ENCODE measurements at places on chromosomes 4 and X. TPM values are rescaled to one million over a fixed set of nuclear protein-coding genes. Genes with fewer than 3 reads are reported as not detected.

Gene MAGED4
- total RNA-seq = not detected

- DNase-seq = no peak
These were observed 40.6 kb upstream of the NAP1L5 start for GRCh38 chr4:88738180-88738579.

Gene PWWP3B
- 1.2 TPM for total RNA-seq

Gene EVC2
- total RNA-seq = 0.75 TPM

DNA sequence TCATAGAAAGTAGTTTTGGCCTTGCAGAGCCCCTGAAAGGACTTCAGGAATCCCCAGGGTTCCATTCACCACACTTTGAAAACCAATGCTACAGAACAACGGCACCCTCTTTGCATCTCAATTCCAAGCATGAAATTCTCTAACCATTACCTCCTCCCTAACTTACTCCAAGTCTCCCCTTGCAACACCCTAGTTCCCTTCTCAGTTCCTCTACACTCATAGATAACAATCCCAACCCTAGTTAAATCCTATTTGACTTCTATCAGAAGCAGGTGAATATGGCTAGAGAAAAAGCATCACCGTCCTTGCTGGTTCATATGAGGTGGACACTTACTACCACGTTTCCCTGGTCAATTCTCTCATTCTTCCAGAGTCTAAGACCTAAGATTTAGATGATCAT lies 2.4 kb downstream of the RCHY1 start:
- no peak for DNase-seq

DNA sequence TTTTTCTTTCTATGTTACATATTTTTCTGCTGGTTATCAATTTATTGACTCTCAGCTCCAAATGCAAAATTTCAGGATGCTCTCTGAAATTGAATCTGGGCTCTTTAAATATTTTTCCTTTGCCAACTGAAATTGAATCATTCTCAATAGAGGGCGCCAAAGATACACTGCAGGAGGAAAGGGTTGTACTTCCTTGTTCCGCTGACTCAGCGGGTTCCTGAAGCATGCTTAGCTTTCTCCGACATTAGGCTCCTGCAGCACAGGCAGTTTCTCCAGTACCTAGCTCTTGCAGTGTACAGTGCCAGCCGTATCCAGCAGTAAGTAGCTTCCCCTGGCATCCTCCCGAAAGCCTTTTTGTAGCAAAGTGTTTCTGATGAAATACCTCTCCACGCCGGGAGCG lies 28.8 kb upstream of the CFAP47 start:
- DNase-seq = peak; percentile 47

DNA sequence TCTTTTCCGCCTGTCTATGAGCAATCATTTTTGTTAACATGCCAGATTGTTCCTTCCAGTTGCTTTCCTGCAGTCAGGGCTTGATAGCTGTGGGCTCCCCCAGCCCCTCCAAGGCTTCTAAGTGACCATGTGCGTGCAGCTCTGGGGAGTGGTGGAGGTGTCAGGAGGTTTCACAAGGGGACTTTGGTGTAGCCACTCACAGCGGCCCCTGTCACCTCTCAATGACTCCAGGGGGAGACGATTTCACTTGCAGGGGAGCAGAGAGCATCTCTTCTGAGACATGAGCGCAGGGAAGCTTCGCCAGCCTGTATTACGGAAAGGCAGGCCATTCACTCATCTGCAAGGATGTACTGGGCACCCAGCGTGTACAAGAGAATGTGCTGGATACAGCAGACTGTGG lies 3.1 kb upstream of the GPR78 start:
- DNase-seq = no peak

DNA sequence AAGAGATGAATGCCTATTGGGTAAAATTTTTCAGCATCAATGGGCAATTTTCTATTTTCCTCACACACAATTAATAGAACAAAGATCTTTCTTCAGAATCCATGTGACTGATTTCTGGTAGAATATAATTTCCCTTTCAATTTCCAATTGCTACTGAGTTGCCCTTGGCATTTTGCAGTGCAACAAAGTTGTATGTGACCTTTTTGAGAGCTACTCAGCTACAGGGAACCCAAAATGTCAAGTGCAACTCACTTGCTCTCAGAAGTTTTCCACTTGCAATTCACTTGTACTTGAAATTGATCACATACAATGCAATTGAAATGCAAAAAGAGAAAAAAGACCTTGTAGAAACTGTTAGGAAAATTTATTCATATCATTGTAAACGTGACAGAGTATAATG lies 245.5 kb downstream of the BANK1 start:
- no peak for DNase-seq

GRCh38 chr4:176825586-176825985 lies 32.9 kb upstream of the VEGFC start:
- DNase-seq = no peak

Gene NEXMIF
- 0.03 TPM for total RNA-seq

Gene CCDC120
- 4.7 TPM for total RNA-seq

- no peak for DNase-seq
These were observed 22.8 kb upstream of the SEC24B start for GRCh38 chr4:109410776-109411175.

Gene PPEF1
- not detected for total RNA-seq

Gene CSTF2
- 4.8 TPM for total RNA-seq

DNA sequence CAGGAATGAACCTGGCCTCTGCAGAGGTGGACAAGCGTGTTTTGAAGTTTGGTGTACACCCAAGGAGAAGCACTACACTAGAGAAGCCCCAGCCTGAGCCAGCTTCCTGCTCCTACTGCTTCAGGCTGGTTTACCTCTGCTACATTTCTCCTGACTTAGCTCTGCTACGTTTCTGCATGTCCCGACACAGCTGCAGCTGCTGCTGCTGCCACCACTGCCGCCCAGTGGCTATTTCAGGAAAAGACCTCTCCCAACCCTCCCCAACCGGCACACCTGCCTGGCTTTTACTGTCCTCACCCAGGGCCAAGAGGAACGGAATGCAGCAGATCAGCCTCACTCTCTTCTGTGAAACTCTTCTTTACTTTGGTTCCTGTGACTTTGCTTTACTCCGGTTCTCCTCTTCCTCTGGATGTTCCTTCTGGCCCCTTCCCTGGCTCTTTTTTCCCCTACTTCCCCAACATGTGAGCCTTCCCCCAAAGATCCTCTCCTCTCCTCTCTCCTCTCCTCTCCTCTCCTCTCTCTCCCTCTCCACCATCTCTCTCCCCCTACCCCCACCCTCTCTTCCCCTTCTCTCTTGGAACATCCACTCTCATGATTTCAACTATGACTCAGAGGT lies 3.1 kb upstream of the P2RY4 start:
- DNase-seq = peak; percentile 43

- DNase-seq = no peak
These were observed 9.5 kb downstream of the OGT start for GRCh38 chrX:71542411-71542810.

DNA sequence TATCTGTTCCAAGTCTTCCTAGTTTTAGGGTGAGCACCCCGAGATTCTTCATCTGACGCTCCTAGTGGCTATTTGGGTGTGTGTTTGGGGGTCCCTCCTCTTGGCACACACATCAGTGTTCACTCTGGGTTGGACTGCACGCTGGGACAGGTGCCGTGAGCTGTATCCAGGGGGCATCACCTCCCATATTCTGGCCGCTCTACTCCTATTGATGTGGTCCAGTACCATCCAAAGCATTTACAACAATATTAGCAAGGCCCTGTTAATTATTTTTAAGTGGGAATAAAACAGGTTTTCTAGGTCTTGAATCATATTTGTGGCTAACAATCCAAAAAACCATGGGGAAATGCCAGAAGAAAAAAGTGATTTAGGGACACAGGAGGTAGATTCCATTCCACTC lies 26.4 kb downstream of the CYTL1 start:
- DNase-seq = no peak

DNA sequence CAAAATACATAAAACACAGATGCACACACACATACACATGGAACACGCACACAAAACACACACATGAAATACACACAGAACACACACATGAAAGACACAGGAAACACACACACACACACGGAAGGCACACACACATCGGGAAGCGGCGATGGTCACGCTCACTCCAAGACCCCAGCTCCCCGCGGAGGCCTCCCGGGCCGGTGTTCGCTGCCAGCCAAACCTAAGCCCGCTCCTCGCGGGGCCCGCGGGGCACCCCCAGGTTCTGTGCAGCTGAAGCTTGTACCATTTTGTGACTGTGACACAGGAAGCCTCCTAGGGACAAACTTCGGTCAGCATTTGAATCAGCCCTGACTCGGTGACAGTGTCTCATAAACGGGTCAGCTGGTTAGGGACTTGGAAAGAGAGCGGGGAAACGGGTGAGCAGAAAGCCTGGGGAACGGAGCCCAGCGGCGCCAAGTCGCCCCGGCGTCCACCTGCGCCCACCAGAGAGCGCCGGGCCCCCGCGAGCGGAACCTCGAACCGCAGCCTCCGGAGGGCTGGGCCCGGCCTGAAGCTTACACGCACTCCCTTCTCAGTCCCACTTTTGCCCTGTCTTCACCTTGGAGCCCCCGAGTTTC lies 32.1 kb downstream of the F11 start:
- no peak for DNase-seq

Gene KLB
- total RNA-seq = 22.0 TPM

DNA sequence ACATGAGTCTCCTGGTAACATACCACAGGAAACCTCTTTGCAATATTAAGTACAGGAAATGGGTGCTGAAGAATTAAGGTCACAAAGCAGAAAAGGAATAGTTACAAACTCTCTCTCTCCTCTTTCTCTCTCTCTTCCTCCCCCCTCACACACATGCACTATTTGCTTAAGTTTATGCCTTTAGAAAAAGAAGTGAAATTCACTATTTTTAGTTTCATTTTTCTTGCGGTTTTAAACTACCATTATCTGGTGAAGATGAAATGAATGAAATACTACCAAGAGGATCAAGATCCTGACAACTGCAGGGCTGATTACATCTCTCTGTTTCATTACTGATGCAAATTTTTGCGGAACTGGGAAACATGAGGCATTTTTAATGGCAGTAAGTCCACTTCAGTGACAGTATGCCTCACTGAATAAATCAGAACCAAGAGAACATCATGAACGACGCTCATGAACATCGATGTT lies 64.3 kb upstream of the FTHL17 start:
- no peak for DNase-seq

Gene ADGRG4
- 0.13 TPM for total RNA-seq

DNA sequence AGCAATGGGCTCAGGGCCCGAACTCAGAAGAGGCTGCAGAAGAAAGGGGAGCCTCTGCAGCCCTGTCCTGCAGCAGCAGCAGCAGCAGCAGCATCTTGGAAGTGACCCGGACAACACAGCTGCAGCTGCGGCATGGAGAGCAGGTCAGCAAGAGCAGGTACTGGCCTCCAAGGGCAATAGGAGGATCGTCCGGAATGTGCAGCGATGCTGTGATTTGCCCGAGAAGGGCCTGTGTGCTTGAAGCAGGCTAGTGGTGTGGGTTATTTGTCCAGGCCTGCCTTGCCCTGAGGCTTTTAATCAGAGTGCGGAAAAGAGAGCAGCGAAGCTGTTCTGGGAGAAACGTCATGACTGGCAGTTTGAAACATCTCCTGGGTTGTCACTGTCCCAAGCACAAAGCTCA lies 126.0 kb downstream of the F11 start:
- DNase-seq = no peak

GRCh38 chr4:8023696-8024033 lies 84.0 kb upstream of the AFAP1 start:
- no peak for DNase-seq

DNA sequence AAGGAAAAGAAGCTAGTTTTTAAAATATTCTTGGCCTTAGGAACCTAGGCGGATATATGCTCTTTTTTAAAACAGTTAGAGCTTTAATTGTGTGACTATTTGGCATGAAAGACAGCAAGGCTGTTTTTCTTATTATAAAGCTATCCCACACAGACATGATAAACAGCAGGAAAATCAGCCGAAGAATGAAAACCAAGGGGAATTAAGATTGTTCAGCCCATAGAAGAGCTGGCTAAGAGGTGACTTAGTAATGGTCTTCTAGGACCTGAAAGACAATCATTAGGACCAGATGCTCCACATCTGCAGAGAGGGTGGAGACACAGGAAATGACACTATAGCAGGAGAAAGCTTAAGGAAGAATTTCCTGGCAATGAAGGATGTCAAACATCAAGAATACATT lies 171.4 kb upstream of the NRK start:
- no peak for DNase-seq

Gene DNAAF6
- total RNA-seq = not detected

Gene ZNF185
- 0.96 TPM for total RNA-seq

Gene ZFP42
- total RNA-seq = 0.15 TPM

Gene AFP
- 3.3 TPM for total RNA-seq

GRCh38 chr4:38192516-38192915 lies 232.3 kb downstream of the PTTG2 start:
- no peak for DNase-seq

Gene SOWAHB
- total RNA-seq = 22.1 TPM

GRCh38 chrX:11499076-11500044 lies 166.4 kb downstream of the ARHGAP6 start:
- no peak for DNase-seq

Gene TCEAL5
- not detected for total RNA-seq

GRCh38 chrX:129525162-129525561 lies 1.9 kb upstream of the SMARCA1 start:
- DNase-seq = peak; percentile 62

DNA sequence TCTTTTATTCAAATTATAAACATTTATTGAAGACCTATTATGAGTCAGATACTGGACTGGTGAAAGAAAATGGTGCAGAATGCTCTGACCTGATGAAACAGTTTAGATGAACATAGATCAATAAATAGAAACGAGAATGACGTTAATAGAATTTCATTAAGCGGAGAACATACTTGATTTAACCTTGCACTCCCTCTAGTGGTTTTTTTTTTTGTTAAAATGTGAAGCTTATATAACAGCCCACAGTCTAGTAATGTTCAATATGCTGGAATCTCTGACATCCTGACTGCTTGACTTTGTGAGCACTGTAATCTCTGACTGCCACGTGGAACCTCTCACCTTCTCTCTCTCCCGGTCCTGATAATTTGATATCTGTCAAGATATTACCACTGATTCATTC lies 32.3 kb downstream of the HDAC8 start:
- DNase-seq = no peak

All from left lobe of liver (tissue), 2 donors.